ENCODE measurements at places on chromosomes 7 and 10.

GRCh38 chr7:45020915-45021314 is 20.9 kb downstream of the CCM2 start:
- DNase-seq: no peak

DNA sequence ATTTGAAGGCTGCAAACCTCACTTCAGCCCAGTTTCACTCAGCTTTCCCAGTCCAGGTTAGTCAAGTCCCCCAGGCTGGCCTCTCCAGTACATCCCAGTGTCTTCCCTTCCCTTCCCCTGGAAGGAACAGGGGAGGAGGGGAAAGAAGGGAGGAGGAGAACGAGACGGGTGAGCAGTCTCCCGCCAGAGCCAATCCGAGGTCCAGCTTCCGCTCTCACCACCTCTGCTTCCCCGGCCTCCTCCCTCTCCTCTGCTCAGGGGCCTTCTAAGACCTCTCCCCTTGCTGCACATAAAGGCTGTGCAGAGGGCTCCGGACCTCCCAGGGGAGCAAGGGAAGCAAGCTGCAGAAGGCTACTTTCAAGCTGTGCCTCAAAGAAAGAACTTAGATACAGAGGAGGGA is 4.1 kb downstream of the ATG9B start:
- DNase-seq: no peak

GRCh38 chr10:101779544-101780186 is 3.6 kb downstream of the NPM3 start:
- peak; percentile 80 for DNase-seq

DNA sequence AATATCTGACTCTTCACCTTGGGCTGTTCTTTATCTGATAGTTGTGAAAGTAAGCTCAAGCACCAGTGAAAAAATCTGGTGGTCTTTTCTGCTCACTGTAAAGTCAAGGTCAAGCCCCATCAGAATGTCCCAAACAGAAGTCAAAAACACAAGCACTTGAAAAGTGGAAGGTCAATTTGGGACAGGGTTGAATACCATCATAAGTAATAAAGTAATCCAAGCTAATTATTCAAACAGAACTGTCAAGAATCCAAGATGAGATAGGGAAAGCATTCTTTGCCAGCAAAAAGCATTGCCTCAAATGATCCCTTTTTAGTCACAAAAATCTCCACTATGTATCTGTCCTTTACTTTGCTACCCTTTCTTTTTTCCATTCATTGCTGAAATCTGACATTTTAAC is 430.1 kb upstream of the NPVF start:
- no peak for DNase-seq

DNA sequence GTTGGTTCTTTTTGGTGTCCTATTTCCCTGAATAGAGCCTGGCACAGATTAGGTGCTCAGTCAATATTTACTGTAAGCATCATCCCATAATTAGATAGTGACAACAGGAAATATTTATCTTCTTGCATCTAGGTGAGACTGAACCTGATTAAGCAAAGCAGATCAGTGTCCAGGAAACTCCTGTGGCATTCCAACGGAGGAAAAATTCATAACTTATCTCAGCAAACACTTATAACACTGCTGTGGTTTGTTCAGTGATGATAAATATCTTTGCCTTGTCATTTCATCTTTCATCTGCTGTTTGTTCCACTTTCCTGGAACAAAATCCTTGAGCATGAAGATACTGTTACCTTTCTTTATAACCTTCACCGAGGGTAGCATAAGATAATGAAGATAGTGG is 1160.3 kb upstream of the AUTS2 start:
- DNase-seq: no peak

GRCh38 chr7:21355406-21355874 is 72.4 kb upstream of the SP4 start:
- DNase-seq: peak; percentile 64

- no peak for DNase-seq
These were observed 25.2 kb downstream of the FGFR2 start for GRCh38 chr10:121572859-121573537.

GRCh38 chr7:21412957-21413356 is 14.9 kb upstream of the SP4 start:
- DNase-seq: no peak

- no peak for DNase-seq
These were observed 96.1 kb downstream of the PHTF2 start for GRCh38 chr7:77894574-77895091.

- DNase-seq: no peak
These were observed 57.4 kb downstream of the CAV1 start for GRCh38 chr7:116582164-116582732.

DNA sequence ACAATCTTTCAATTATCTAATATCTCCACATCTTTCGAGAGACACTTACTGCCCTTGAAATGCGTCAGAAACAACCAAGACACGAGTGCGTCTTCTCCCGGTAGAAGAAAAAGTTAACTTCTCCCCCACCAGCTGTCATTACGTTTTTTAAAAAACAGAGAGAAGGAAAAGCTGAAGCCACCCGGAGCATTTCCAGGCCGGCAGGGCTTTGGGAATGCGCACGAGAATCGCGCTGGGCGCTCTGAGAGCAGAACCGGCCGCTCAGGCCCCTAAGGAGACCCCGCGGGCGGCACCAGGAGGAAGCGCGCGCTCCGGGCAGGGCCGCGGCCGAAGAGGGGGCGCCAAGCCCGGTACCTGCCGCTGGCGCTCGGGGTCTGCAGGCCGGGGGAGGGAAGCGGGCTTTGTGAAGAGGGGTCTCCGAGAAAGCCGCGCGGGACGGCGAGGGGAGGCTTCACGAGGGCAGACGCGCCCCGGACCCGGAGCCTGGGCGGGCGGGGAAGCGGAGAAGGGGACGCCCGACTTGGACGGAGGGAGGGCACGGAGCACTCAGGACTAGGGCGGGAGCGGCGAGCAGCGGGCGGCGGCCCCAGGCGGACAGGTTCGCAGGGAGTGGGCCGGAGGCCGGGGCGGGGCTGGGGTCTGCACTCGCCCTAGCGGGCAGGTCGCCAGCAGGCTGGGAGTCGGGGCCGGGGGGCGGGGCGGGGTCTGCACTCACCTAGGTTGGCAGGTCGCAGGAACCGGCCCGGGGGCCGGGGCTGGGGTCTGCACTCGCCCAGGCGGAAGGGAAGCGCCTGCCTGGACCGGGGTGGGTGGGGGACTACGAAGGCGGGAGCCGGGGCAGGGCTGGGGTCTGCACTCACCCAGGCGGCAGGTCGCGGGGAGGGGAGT is 932 bp downstream of the ESYT2 start:
- DNase-seq: no peak

DNA sequence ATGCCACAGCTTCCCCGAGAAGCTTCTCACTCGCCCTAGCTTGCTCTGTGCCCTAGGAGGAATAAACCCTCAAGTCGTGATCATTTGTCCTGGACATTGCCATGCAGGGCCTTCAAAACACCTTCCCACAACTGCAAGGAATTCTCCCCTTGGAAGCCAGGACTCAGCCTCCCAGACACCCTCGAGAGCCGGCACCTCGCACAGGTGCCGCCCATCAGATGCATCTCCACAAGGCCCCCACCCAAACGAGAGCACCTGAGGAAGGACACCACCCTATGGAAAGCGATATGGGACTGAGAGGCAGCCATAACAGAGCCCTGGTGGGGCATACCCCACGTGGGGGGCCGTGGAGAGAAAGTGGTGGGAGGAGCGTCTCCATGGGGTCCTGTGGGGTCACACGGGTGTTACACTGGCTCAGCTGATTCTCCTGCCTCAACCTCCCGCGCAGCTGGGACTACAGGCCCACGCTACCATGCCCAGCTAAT is 77.6 kb upstream of the FOXK1 start:
- DNase-seq: no peak

GRCh38 chr7:104862719-104863118 is 151.3 kb upstream of the KMT2E start:
- DNase-seq: no peak

GRCh38 chr7:50588937-50589336 is 23.7 kb upstream of the DDC start:
- no peak for DNase-seq

GRCh38 chr7:157418204-157419034 is 81.6 kb downstream of the DNAJB6 start:
- no peak for DNase-seq

GRCh38 chr7:91520645-91521044 is 256.4 kb downstream of the FZD1 start:
- no peak for DNase-seq

Data from CD14-positive monocyte (primary cell).